ENCODE measurements at places on chromosomes 16 and 17. TPM values are rescaled to one million over a fixed set of nuclear protein-coding genes. Genes with fewer than 3 reads are reported as not detected.

DNA sequence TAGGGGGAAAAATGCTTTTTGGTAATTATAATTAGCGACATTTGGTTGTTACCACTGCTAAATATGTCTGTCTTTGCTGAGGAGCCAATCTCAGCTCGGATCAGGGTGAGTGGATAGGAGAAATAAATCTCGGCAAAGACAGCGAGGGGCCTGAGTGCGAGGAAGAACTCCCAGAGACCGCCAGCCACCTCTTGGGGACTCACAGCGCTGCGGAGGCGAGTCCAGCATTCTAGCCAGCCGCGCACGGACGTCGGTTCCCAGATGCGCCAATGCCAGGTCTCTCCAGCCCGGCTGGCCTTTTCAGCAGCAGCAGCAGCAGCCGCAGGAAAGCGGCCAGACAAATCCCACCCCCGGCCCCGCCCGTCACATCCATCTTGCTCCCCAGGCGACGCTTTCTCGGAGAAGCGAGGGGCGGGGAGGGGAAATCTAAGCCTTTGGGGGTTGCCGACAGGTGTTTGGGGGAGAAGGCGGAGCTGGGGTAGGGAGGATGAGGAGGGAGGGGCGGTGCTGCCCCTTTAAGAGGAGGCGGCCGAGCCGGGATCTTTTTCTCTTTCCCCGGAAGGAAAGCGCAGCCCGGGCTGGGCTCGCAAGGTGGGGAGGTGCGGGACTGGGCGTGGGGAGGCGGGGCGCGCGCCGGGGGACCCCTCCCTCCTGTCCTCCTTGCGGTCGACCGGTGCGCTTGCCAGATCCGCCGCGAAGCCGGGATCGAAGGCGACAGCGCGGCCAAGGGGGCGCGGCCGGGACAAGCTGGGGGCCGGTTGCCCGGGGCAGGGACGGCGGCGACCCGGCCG, at the start of gene ITGA3:
TSS of gene ITGA3 (plus strand) at position 685 of the 791 bp plus-strand sequence. CDS start 330 bp downstream, outside the sequence.
- DNase-seq, result peak; percentile 54

- no peak for DNase-seq
Observed at GRCh38 chr16:68739964-68740627, 3.0 kb downstream of the CDH1 start.

DNA sequence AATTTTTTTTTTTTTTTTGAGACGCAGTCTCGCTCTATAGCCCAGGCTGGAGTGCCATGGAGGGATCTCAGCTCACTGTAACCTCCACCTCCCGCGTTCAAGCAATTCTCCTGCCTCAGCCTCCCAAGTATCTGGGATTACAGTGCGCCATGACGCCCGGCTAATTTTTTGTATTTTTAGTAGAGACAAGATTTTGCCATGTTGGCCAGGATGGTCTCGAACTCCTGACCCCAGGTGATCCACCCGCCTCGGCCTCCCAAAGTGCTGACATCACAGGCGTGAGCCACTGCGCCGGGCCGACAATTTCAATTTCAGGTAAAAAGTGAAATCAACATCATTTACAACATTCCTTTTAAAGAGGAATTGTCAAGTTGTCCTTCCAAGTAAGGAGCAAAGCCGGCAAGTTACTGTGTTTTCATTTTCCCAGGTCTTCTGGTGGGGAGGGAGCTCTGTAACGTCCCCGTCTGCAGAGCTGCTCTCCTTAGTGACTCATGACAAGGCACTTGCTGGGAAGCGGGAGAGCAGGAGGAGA, 873 bp downstream of the NPLOC4 start:
- no peak for DNase-seq

DNA sequence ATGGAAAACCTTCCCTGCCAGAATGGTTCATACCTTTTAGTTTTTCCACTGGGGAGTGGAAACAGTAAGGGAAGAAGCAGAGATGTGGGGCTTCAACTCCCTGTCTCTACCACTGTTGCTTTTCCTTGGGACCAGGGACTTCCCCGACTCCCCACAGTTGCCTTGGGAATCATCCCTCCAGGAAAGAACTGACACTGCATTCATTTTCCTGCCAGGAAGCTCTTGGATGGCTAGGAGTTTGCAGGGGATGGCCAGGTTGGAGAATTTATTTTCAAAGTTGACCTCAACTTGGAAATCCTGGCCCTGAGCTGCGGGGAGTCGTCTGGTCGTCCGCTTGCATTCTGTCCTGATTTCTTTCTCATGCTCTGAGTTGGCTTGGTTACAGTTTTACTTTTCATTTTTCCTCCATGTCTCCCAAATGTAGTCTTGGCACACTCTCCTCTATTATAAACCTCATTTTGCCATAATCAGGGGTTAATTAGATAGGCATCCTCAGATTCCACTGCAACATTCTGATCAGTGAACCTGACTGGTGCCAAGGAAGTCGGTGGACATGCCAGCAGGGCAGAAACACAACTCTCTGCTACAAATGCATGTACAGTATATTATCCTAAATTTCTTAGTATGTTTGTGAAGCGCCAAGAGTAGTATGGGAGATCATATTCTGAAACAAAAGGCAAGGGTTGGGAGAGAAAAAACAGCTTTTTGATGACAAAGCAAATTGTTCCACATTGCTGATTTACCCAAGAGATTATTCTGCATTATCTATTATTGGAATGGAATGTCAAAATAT, 220.5 kb upstream of the XYLT1 start:
- DNase-seq, result no peak

- no peak for DNase-seq
Observed at GRCh38 chr17:66367107-66367506, 64.7 kb downstream of the PRKCA start.

Gene ENPP7
- 6.5 TPM for polyA plus RNA-seq

DNA sequence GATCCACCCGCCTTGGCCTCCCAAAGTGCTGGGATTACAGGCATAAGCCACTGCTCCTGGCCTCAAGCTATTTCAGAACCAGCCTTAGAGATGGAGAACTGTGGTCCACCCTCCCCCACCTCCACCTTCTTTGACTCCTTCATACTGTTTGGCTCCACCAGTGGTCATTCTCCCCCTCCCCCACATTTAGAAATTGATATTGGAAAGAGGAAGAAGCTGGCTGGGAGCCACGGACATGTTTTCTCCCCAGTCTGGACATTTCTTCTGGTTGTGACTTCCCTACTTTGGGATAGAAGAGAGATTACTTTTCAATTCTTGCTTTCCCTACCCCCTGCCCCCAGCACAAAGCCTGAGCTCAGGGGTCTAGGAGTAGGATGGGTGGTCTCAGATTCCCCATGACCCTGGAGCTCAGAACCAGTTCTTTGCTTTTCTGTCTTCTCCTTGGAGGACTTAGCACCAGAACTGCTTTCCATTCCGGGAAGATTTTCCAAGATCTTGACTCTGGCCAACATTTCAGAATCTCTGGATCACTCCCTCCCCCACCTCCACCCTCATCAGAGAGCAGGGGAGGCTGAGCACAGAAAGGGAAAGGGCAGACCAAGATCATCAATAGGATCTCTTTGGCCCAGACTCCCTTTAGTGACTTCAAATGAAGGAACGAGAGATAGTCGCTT, 16.3 kb downstream of the CAVIN1 start:
- no peak for DNase-seq

- DNase-seq, result no peak
Observed at GRCh38 chr17:79784353-79785016, 6.5 kb downstream of the CBX2 start.

Measured in right renal pelvis (tissue), 4 donors.